ENCODE measurements at places on chromosomes 1 and 21. TPM values are rescaled to one million over a fixed set of nuclear protein-coding genes. Genes with fewer than 3 reads are reported as not detected.

Gene CSMD2
- not detected for total RNA-seq

Gene ZNF695
- 3.0 TPM for total RNA-seq

Gene ROR1
- 3.6 TPM for total RNA-seq

Gene CYP4A22
- total RNA-seq: not detected

Gene REG4
- total RNA-seq: not detected

Gene CNR2
- total RNA-seq: not detected

Gene MRAP
- total RNA-seq: not detected

Gene GCSAML
- total RNA-seq: not detected

Gene SLC6A17
- 0.76 TPM for total RNA-seq

Gene LAD1
- not detected for total RNA-seq

Gene NCMAP
- not detected for total RNA-seq

Gene LYPD8
- not detected for total RNA-seq

Gene DENND1B
- 8.0 TPM for total RNA-seq

Gene OR2T11
- not detected for total RNA-seq
